ENCODE measurements at places on chromosomes 12 and 14.

GRCh38 chr12:56469007-56469930, 891 bp downstream of the SPRYD4 start:
- no peaks in the 10 kb centered on the region for H3K27me3 ChIP-seq
- no peaks in the 10 kb centered on the region for H3K36me3 ChIP-seq
- peak overlapping the region; percentile 83 for H3K4me3 ChIP-seq
- DNase-seq = no peak

DNA sequence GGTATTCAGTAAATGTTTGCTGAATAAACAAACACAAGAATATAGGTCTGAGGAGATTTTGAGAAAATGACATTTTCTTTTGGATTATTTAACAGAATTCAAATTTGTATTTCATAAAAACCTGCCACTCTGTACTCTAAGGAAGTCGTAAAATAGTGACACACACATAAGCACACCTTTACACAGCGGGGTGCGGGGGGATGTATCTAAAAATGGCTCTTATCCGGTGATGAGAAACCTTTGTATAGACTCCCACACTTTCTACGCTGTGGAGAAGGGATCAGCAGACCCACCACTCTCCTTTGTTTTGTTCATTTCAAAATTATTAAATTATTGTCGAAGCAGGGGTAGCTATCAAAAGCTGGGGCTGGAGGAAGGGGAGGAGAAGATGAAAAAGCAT, 58.0 kb downstream of the PEBP1 start:
- H3K27ac ChIP-seq = no peak overlapping the region
- peaks cover 4% of the 10 kb centered on the region for H3K36me3 ChIP-seq
- peaks cover 3% of the 10 kb centered on the region for H3K4me1 ChIP-seq
- no peaks in the 10 kb centered on the region for H3K27me3 ChIP-seq
- no peak overlapping the region for H3K4me3 ChIP-seq
- DNase-seq = no peak

- no peak for DNase-seq
- no peaks in the 10 kb centered on the region for H3K36me3 ChIP-seq
- no peaks in the 10 kb centered on the region for H3K27me3 ChIP-seq
- no peak overlapping the region for H3K4me3 ChIP-seq
- H3K4me1 ChIP-seq = no peaks in the 10 kb centered on the region
Measured at GRCh38 chr12:52956987-52957386, 8.1 kb downstream of the KRT18 start.

GRCh38 chr12:111405859-111406473, at the start of gene SH2B3:
SH2B3 (plus strand) TSS chr12:111405923; CDS start chr12:111418146, 12,223 bp downstream.
- peak; percentile 52 for DNase-seq
- H3K4me3 ChIP-seq = peak within 1 kb of the TSS; percentile 95
- H3K36me3 ChIP-seq = no peaks in the 10 kb centered on the region
- H3K27me3 ChIP-seq = no peaks in the 10 kb centered on the region
- peaks cover 30% of the 10 kb centered on the region for H3K4me1 ChIP-seq

DNA sequence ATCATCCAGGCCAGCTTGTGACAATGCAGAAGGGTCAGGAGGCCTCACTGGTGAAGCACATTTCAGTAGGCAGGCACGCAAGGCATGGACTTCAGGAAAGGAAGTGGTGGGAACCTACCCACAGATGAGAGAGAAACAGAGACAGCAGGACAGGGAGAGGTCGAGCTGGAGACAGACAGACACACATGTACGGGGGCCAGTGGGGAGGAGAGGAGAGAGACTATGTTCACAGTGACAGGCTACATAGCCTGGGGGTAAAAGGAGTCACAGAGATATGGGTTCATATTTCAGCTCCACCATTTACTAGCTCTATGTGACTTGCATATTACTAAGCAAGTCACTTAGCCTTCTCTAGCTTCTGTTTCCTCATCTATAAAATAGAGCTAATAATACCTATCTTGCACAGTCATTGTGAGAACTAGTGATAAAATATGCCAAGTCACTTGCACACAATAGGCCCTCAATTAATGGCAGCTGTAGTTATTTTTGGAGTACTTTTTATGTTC, 91.1 kb upstream of the FUT8 start:
- DNase-seq = no peak
- no peaks in the 10 kb centered on the region for H3K36me3 ChIP-seq
- no peak overlapping the region for H3K4me3 ChIP-seq
- no peak overlapping the region for H3K27ac ChIP-seq
- H3K27me3 ChIP-seq = no peaks in the 10 kb centered on the region

- DNase-seq = peak; percentile 57
- peaks cover 9% of the 10 kb centered on the region for H3K36me3 ChIP-seq
- H3K27ac ChIP-seq = no peak overlapping the region
- peaks cover 5% of the 10 kb centered on the region for H3K4me1 ChIP-seq
- H3K4me3 ChIP-seq = no peak overlapping the region
- no peaks in the 10 kb centered on the region for H3K27me3 ChIP-seq
Measured at GRCh38 chr12:121776190-121777098, 17.0 kb downstream of the RHOF start.

GRCh38 chr12:14756334-14757143, 46.7 kb downstream of the WBP11 start:
- no peaks in the 10 kb centered on the region for H3K27me3 ChIP-seq
- H3K4me3 ChIP-seq = no peak overlapping the region
- DNase-seq = no peak
- no peaks in the 10 kb centered on the region for H3K4me1 ChIP-seq
- no peak overlapping the region for H3K27ac ChIP-seq

DNA sequence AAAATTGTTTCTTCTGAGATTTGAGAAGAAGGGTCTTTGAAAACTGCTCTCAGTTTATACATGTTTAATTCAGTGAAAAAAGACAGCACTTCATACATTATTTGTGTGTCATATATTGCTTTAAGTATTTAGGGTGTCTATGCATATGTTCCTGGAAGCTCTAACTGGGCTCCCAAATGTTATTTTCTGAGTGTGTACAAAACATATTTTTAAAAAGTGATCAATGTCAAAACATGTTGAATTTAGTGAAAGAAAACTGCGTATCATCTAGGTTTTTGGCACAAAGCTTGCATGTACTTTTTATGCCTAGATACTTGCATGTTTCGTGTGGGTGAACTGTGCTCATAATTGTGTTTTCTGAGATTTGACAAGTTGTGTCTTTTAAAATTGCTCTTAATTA, 81.6 kb downstream of the ASCL4 start:
- no peaks in the 10 kb centered on the region for H3K4me1 ChIP-seq
- no peak overlapping the region for H3K4me3 ChIP-seq
- no peaks in the 10 kb centered on the region for H3K36me3 ChIP-seq
- no peak overlapping the region for H3K27ac ChIP-seq
- no peaks in the 10 kb centered on the region for H3K27me3 ChIP-seq

DNA sequence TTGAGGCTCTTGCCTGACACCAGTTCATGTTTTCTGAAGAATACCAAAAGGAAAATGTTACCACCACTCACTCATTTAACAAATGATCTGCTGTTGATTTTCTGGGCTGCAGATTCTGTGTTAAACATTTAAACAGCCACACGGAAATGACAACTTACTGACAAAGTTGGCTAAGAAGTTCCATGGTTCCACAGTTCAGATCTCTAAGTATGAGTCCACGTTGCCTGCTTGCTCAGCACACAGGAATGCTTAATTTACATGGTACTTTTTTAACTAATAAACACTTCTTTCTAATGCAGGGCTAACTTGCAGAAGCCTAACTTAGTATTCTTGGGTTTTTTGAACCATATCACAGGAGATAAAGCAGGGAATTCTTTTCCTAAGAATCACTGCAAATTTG, 34.7 kb downstream of the PTGER2 start:
- H3K36me3 ChIP-seq = no peaks in the 10 kb centered on the region
- peak; percentile 87 for DNase-seq
- no peaks in the 10 kb centered on the region for H3K27me3 ChIP-seq

DNA sequence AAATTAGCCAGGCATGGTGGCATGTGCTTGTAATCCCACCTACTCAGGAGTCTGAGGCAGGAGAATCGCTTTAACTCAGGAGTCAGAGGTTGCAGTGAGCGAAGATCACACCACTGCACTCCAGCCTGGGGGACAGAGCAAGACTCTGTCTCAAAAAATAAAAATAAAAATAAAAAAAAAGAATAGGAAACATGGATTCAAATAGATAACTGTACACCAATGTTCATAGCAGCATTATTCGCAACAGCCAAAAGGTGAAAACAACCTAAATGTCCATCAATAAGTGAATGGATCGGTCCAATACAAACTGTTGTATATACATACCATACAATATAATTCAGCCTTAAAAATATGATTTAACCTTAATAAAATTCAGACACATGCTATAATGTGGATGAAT, 3.1 kb upstream of the RIPK3 start:
- H3K36me3 ChIP-seq = no peaks in the 10 kb centered on the region
- DNase-seq = no peak
- H3K4me3 ChIP-seq = no peak overlapping the region

DNA sequence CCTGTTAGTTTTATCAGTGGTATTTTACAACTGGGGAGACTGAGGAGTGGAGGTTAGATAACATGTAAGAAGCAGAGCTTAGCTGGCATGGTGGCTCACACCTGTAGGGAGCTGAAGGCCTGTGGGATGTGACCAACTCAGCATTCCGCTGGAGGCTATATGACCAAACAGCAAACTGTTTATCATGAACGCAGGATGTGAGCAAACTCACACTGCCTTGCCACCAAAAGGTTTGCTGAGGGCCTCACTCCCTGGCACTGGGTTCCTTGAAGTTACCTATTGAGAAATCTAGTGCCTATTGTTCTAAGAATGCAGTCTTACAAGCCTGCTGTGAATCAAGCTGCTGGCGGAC, 23.4 kb downstream of the JKAMP start:
- H3K27ac ChIP-seq = no peak overlapping the region
- H3K4me3 ChIP-seq = no peak overlapping the region
- H3K4me1 ChIP-seq = no peaks in the 10 kb centered on the region
- no peak for DNase-seq
- H3K36me3 ChIP-seq = no peaks in the 10 kb centered on the region

DNA sequence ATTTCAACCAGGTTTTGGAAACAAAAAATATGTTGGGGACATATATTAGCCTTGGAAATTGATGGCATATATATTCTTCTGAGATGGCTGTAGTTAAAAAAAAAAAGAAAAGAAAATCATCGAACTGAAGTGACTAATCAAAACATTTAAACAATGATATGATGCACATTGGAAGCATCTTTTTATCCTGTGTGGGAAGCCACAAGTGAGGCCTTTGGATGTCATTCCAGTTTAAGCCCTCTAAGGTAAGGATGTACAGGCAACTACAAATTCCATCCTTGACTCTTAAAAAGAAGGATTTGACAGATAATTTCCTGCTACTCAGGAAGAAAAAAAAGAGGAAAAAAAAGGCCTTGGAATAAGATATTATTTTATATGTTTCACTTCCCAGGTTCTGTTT, 9.6 kb upstream of the PTPRB start:
- H3K27me3 ChIP-seq = no peaks in the 10 kb centered on the region
- peak; percentile 96 for DNase-seq
- H3K4me1 ChIP-seq = peaks cover 18% of the 10 kb centered on the region
- H3K36me3 ChIP-seq = no peaks in the 10 kb centered on the region
- H3K27ac ChIP-seq = no peak overlapping the region
- no peak overlapping the region for H3K4me3 ChIP-seq

DNA sequence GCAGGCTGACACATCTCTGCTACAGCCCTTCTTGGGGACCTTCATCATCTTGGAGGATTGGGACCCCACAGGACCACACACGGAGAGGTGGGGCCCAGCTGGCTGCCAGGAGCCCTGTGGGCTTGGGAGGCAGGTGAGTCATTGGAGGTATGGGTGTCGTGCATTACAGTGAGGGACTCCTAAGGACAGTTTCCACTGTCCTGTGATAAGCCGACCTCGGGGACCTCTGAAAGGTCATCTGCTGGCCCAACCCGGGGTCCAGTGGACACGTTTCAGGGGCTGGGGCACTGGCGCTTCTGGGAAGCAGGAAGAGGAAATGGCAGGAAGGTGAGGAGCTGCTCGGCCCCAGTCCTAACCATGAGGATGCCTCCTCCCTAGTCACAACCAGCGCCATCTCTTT, 238.0 kb downstream of the BCL11B start:
- no peak for DNase-seq
- H3K36me3 ChIP-seq = no peaks in the 10 kb centered on the region
- no peaks in the 10 kb centered on the region for H3K27me3 ChIP-seq
- H3K4me1 ChIP-seq = peaks cover 2% of the 10 kb centered on the region

GRCh38 chr14:74480046-74480445, 13.1 kb downstream of the NPC2 start:
- DNase-seq = no peak
- no peak overlapping the region for H3K4me3 ChIP-seq
- peaks cover 2% of the 10 kb centered on the region for H3K4me1 ChIP-seq
- no peak overlapping the region for H3K27ac ChIP-seq
- H3K27me3 ChIP-seq = no peaks in the 10 kb centered on the region
- H3K36me3 ChIP-seq = peaks cover 6% of the 10 kb centered on the region

GRCh38 chr12:20212658-20213555, 155.4 kb upstream of the PDE3A start:
- no peaks in the 10 kb centered on the region for H3K27me3 ChIP-seq
- no peak overlapping the region for H3K4me3 ChIP-seq
- H3K27ac ChIP-seq = peak overlapping the region; percentile 56
- no peaks in the 10 kb centered on the region for H3K36me3 ChIP-seq
- DNase-seq = peak; percentile 99

GRCh38 chr12:124469193-124469888, 98.1 kb downstream of the NCOR2 start:
- DNase-seq = peak; percentile 18
- no peak overlapping the region for H3K27ac ChIP-seq
- peaks cover 16% of the 10 kb centered on the region for H3K36me3 ChIP-seq
- H3K27me3 ChIP-seq = no peaks in the 10 kb centered on the region
- no peak overlapping the region for H3K4me3 ChIP-seq
- peaks cover 3% of the 10 kb centered on the region for H3K4me1 ChIP-seq

DNA sequence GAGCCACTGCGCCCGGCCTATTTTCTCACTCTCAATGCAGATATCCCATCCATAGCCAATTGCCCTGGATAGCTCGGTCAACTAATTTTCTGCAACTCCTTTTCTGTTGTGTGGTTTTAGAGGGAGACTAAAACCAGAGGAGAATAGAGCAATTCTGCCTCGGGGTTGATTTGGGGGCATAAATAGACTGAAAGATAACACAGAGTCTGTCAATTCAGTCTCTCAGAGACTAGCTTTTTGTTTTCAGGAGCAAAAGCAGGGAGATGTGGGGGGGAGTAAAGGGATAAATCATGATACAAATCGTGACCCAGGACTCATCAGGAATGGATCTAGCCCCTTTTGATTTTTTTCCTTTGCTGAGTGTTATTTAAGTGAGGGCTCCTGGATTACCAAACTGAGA, 6.5 kb downstream of the COPZ1 start:
- no peak for DNase-seq
- H3K4me3 ChIP-seq = no peak overlapping the region
- H3K4me1 ChIP-seq = peaks cover 17% of the 10 kb centered on the region
- no peak overlapping the region for H3K27ac ChIP-seq
- H3K36me3 ChIP-seq = no peaks in the 10 kb centered on the region

Data from fibroblast of lung (primary cell).